ENCODE measurements at places on chromosomes 12 and 14. TPM values are rescaled to one million over a fixed set of nuclear protein-coding genes. Genes with fewer than 3 reads are reported as not detected.

GRCh38 chr14:77832297-77832696, 32.4 kb downstream of the ADCK1 start:
- no peak overlapping the region for H3K27ac ChIP-seq
- H3K4me3 ChIP-seq: no peak overlapping the region
- H3K27me3 ChIP-seq: no peaks in the 10 kb centered on the region
- H3K4me1 ChIP-seq: no peaks in the 10 kb centered on the region

DNA sequence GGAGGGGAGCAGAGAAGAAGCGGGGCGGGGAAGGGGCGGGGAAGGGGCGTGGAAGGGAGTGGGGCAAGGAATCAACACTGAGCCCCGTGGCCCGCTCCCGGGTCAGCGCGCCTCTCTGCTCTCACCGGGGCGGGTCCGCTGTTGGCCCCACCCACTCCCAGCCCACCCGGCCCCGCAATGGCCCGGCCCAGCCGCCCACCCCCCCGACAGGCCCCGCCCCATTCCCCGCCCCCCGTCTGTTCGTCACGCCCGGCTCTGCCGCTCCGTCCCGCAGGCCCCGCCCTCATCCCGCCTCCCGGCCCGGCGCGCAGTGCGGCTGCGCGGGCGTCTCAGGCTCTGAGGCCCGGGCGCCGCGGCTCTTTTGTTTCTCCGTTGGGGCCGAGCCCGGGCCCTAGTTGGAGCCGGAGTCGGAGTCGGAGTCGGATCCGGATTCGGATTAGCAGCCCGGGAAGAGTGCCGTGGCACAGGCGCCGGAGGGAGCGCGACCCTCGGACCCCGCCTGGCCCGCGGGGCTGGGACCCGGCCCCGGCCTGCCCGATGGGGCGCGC, at the start of gene ULK1:
Gene ULK1 (plus strand): TSS at position 310 of the 548 bp plus-strand sequence. CDS start 380 bp downstream, outside the sequence.
- peak within 1 kb of the TSS; percentile 94 for H3K27ac ChIP-seq
- no peaks in the 10 kb centered on the region for H3K27me3 ChIP-seq
- H3K36me3 ChIP-seq: peaks cover 3% of the 10 kb centered on the region
- peak; percentile 92 for DNase-seq
- peak within 1 kb of the TSS; percentile 78 for H3K4me3 ChIP-seq

DNA sequence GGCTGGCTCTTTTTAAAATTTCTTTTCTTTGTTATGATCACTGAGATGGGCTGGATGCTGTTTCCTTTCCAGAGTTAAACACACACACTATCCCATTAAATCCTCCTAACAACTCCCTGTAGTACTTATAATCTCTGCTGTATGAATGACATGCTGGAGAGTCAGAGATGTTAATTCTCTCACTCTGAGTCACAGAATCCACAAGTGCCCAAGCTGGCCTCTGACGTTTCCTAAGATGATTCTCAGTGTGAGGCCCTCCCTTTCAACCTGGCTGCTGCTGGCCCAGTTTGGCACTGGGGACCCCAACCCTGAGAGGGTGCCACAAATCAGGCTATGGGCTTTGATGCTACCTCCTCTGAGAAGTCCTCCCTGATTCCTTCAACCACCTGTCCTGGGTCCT, 5.4 kb downstream of the NOS1 start:
- no peak overlapping the region for H3K4me3 ChIP-seq
- H3K36me3 ChIP-seq: no peaks in the 10 kb centered on the region
- no peak for DNase-seq
- H3K4me1 ChIP-seq: no peaks in the 10 kb centered on the region
- no peak overlapping the region for H3K27ac ChIP-seq

GRCh38 chr12:15536446-15536845, 214.1 kb downstream of the PTPRO start:
- H3K27me3 ChIP-seq: no peaks in the 10 kb centered on the region
- no peak overlapping the region for H3K4me3 ChIP-seq

Gene HOXC9
- total RNA-seq: not detected

GRCh38 chr12:105120551-105120950, 13.0 kb downstream of the WASHC4 start:
- no peaks in the 10 kb centered on the region for H3K4me1 ChIP-seq
- H3K4me3 ChIP-seq: no peak overlapping the region
- no peaks in the 10 kb centered on the region for H3K27me3 ChIP-seq
- H3K36me3 ChIP-seq: peaks cover 100% of the 10 kb centered on the region

Gene KRT79
- total RNA-seq: not detected

DNA sequence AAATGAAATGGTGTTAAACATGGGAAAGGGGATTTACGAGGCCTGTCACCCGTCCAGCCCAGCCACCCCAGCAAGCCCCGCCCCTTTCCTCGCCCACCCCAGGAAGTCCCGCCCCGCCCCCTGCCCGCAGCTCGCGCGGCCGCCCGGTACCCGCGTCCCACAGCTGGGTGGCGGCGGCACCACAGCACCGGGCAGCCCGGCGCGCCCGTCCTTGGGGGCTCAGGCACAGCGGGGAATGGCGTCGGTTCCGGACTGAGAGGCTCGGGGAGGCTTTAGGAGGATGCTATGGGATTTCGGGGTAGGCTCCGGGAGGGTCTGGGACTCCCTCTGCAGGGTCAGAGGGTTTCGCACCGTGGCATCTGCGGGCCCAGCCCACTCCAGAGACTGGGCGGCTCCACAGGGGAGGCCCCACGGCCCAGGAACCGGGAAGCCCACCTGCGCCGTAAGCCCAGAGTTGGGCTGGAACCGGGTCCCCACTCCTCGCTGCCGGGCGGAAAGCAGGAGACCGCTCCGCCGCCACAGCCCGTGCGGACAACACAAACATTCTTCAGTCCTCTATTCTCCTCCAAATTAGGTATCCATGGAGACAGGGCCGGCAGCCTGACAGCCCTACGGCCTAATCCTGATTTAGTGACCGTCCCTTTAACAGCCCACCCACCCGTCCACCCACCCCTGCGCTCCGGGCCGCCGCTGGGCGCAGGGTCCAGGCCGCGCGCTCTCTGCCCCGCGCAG, 1.4 kb downstream of the FIGNL2 start:
- peaks cover 55% of the 10 kb centered on the region for H3K27me3 ChIP-seq
- peak overlapping the region; percentile 67 for H3K4me3 ChIP-seq
- H3K27ac ChIP-seq: peak overlapping the region; percentile 85
- H3K4me1 ChIP-seq: peaks cover 31% of the 10 kb centered on the region
- peak; percentile 64 for DNase-seq

DNA sequence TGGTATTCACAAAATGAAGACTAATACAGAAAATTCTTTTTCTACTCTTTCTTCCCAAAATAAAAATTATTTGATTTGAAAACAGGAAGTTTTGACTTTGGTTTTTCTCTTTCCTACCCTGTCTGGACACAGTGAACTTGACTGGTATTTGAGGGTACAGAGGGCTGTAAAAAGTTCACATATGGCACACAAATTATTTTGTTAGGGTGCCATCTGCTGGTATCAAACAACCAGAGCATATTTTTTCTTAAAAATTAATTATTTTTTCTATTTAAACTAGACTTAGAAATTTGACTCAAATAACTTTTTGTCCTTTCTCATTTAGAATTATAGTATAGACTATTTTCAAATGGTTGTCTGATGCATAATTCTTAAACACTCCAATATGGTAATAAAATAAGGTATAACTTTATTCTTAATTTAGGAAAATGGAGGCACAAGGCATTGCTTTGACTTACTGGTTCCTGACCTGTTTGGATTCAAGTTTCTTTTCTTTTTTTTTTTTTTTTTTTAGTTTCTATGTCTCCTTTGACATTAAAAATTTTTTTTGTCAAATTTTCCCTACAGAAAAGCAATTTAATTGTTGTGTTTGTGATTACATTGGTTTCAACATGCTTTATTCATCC, 390.6 kb downstream of the PRKD1 start:
- DNase-seq: no peak
- H3K27ac ChIP-seq: no peak overlapping the region
- H3K27me3 ChIP-seq: no peaks in the 10 kb centered on the region
- no peaks in the 10 kb centered on the region for H3K36me3 ChIP-seq
- no peak overlapping the region for H3K4me3 ChIP-seq
- H3K4me1 ChIP-seq: no peaks in the 10 kb centered on the region

GRCh38 chr12:56629459-56630179, 507 bp downstream of the BAZ2A start:
- peak overlapping the region; percentile 65 for H3K4me3 ChIP-seq
- H3K27ac ChIP-seq: peak overlapping the region; percentile 87
- peaks cover 79% of the 10 kb centered on the region for H3K4me1 ChIP-seq
- DNase-seq: peak; percentile 42
- no peaks in the 10 kb centered on the region for H3K27me3 ChIP-seq

DNA sequence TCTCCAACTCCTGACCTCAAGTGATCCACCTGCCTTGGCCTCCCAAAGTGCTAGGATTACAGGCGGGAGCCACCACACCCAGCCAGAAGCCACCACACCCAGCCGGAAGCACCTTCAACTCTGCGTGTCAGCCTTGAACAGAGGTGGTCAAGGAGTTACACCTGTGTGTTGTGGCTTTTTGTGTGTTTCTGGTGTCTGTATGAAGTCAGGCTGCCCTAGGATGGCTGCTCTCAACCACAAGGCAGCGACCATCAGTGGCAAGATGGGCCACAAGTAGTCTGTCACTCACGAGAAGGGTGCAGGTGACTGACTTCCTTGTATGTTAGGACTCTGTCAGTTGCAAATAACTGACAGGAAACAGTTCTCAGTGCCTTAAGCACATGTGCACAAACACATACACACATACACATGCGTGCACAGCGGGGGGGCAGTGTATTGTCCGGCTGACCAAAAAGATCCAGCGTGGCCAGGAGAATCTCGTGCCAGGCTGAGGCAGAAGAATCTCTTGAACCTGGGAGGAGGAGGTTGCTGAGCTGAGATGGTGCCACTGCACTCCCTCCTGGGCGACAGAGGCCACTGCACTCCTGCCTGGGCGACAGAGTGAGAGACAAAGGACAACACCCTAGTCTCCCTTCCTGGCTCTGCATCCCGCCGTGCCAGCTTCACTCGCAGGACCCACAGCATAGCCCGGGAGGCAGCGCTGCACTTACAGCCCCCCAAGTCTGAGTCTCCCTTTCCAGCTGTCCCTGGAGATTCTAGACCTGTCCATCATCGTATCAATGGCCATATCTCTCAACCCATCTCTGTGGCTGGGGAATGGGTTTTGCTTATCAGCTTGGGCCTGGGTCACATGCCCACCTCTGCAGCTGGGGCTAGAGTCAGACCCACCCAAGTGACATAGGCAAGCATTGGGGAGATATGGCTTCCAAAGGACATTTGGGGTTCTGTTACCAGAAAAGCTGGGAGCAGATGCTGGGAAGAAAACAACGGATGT, 13.7 kb downstream of the P2RX4 start:
- H3K4me1 ChIP-seq: no peaks in the 10 kb centered on the region
- H3K27ac ChIP-seq: no peak overlapping the region
- DNase-seq: no peak

DNA sequence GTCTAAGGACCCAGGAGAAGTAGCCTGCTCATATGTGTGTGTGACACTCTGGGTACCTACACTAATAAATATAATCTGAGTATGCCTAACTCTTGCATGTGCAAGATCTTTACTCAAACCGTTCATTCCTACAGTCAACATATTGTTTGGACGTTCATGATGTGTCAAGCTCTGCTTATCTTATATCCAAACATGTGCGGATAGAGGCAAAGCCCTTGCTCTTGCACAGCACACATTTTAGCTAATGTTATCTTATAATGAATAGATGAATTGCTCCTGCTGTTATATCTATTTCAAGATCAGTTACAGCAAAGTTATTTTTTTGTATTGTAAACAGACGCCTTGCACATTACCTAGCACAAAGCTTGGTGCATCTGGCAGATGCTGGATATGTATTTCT, 228.4 kb upstream of the FLRT2 start:
- no peaks in the 10 kb centered on the region for H3K4me1 ChIP-seq
- H3K36me3 ChIP-seq: no peaks in the 10 kb centered on the region
- no peak overlapping the region for H3K4me3 ChIP-seq
- no peak overlapping the region for H3K27ac ChIP-seq

- H3K27me3 ChIP-seq: peaks cover 3% of the 10 kb centered on the region
- no peak for DNase-seq
- no peak overlapping the region for H3K27ac ChIP-seq
- H3K36me3 ChIP-seq: no peaks in the 10 kb centered on the region
- H3K4me1 ChIP-seq: no peaks in the 10 kb centered on the region
- no peak overlapping the region for H3K4me3 ChIP-seq
Measured at GRCh38 chr14:21712036-21712435, 38.4 kb upstream of the OR4E1 start.

DNA sequence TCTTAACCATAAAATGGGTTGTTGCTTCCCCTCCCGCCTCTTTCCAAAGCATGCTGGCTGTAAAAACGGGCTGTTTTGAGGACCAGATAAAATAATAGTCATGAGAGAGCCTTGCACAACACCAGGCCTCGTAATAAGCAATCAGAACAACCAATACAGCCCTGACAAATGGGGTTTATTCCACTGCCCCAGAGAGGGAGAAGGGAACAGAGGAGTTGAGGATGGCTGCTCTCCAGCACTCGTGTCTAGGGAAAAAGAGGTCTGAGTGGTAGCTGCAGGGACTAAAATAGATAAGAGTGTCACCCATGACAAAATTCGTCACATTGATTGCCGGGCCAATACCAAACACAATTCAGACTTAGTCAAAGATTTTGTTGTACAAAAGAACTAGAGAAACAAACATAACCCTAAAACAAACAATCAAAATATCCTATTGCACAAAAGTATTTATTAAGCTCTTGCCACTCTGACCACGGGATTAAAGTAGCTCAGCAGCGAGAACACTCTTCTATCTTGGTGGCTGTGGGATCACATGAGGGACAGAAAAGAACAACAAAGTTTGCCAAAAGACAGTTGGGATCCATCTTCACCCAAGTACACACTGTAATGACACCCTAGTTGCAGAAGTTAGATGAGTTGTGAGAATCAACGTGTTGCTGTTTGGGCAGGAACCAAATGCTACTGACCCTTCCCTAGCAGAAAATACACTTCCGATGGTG, 188.0 kb downstream of the FOXN3 start:
- H3K4me1 ChIP-seq: peaks cover 43% of the 10 kb centered on the region
- no peaks in the 10 kb centered on the region for H3K27me3 ChIP-seq
- no peaks in the 10 kb centered on the region for H3K36me3 ChIP-seq
- H3K4me3 ChIP-seq: no peak overlapping the region

DNA sequence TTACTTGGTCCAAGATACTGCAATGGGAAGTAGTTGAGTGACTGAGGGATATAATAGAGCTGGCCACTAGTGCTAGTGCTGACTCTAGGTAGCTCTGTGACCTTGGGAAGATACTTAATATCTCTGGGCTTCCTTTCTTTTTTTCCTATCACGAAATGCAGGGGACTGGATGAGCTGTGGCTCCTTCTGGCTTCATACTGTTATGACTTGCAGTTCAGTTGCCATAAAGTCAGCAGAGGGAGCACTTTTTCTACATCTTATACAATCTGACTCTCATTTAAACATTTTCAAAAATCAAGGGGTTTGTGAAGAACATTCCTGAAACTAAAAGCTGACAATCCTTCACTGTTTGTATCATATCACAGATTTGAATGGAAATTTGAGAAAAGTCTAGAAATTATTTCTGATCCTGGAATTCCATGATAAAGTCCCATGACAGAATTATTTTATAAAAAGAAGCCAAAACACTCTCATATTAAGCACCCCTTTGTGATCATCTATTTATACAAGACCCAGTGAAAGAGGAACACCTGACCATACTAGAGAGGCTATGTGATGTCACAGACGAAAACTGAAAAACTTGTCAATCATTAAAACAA, 5.3 kb downstream of the BHLHE41 start:
- no peaks in the 10 kb centered on the region for H3K36me3 ChIP-seq
- no peak for DNase-seq
- H3K27me3 ChIP-seq: peaks cover 55% of the 10 kb centered on the region
- peaks cover 52% of the 10 kb centered on the region for H3K4me1 ChIP-seq
- peak overlapping the region; percentile 98 for H3K27ac ChIP-seq

Gene MAP1LC3B2
- total RNA-seq: 0.82 TPM

Measured in heart right ventricle (tissue), 16 donors.